Vagina (tissue), 2 donors: ENCODE measurements at places on chromosomes 1 and 21.

GRCh38 chr1:56543783-56544612 lies 35.4 kb downstream of the PLPP3 start:
- DNase-seq: no peak

GRCh38 chr1:112689196-112689841 lies 14.9 kb downstream of the MOV10 start:
- DNase-seq: no peak

DNA sequence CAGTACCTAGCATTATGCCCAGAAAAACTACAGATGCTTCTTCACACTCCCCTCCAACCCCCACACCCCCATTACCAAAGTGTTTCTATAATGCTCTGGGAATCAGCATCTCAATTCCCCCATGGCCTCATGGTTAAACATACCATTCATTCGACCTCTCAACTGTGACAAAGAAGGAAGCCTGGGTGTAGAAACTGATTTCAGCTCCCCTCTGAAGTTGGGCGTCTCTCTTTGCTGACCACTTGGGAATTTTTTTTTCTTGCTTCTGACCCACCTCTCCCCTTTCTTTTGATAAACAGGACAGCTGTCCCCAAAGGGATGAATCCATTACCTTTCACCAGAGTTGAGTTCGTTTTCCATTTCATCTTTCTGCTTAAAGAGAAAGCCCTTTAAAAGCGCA lies 116.4 kb upstream of the HOOK1 start:
- DNase-seq: no peak

DNA sequence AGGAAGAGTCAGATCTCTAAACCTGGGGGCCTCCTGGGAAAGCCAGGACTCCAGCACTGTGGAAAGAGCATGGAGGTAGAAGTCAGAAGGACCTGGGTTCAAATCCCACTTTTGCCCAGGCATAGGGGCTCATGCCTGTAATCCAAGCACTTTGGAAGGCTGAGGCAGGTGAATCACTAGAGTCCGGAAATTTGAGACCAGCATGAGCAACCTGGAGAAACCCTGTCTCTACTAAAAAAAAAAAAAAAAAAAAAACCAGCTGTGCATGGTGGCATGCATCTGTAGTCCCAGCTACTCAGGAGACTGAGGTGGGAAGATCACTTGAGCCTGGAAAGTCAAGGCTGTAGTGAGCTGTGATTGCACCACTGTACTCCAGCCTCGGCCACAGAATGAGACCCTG lies 31.8 kb downstream of the LDLRAP1 start:
- DNase-seq: no peak

DNA sequence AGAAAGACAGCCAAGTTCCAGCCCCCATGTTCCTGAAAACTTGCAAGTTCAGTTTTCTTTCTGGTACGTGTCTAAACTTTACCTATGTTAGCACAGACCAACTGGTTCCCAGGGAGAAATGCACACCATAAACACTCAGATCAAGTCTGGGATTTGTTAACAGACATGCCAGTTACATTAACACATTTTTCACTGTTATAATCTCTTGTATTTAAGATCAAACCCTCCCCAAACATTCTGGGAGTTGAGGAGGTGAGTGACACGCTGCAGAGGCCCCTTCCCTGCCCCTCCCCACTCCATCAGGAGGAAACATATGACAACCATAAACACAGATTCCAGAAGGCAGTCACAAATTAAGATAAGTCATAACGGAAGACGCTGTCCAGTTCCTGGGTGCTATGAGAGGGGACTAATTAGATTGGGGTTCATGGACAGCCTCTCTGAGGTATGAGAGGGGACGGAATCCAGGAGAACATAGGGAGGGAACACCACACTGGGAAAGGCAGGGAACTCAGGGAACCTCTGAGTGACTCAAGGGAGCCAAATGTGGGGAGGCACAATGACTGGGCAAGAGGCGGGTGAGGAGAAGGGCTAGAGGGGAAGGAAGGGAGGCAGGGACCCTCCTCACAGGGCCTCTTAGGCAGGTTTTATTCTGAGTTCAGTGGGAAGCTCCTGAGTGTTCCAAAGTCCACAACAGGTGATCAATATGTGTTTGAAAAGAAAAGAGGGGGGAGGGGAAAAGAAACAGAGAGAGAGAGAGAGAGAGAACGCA lies 25.0 kb downstream of the DUSP10 start:
- DNase-seq: no peak

DNA sequence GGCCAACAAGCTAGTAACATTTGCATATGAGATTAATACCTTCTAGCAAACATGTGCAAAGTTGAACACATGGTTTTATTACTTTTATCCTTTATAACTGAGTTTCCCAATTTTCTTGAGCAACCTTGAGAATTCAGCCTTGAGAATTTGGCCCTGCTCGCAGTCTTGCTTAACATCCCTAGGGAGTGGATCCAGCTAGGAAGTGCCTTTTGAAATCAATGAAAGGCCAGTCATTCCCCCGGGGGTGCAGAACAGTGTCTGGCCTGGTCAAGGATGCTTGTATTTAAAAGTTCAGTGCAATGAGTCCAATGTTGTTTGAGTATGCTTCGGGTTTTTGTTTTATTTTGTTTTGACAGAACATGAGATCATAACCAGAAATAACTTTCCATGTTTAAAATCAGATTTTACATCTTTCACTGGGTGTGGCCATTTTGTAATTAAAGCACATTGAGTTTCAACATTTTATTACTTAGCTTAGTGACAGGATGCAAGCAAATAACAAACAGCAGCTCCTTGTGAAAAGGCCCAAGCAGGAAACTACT lies 16.7 kb downstream of the PALMD start:
- DNase-seq: no peak

DNA sequence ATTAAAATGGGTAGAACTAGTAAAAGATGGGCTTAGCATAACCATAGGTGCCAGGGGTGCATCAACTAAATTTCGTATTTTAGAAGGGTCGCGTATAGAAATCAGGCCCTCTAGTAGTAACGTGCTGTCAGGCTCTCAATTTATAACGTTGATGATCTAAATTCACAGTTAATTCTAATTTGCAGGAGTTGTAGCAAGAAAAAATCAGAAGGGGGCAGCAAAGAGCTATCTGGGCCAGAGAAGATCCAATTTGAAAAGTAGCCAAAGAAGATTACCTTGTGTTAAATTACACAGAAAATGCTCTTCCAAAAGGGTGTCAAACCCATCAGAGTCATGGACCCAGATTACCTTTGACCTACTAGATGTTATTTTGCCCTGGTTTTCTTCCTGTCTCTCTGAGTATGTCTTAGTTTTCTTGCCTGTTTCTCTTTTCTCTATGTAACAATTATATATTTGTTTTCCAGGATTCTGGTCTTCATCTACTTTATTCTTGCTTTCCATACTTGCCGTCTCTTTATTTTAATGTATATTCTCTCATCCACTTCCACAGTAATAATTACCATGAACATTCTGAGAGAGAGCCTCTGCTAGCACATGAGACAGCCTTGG lies 1030.9 kb downstream of the AMY1C start:
- DNase-seq: no peak

- DNase-seq: no peak
These were observed 47.1 kb downstream of the SYT2 start for GRCh38 chr1:202663131-202663530.

- DNase-seq: no peak
These were observed 10.7 kb downstream of the MACF1 start for GRCh38 chr1:39214998-39215873.

GRCh38 chr1:84510668-84511067 lies 4.3 kb upstream of the GNG5 start:
- no peak for DNase-seq

DNA sequence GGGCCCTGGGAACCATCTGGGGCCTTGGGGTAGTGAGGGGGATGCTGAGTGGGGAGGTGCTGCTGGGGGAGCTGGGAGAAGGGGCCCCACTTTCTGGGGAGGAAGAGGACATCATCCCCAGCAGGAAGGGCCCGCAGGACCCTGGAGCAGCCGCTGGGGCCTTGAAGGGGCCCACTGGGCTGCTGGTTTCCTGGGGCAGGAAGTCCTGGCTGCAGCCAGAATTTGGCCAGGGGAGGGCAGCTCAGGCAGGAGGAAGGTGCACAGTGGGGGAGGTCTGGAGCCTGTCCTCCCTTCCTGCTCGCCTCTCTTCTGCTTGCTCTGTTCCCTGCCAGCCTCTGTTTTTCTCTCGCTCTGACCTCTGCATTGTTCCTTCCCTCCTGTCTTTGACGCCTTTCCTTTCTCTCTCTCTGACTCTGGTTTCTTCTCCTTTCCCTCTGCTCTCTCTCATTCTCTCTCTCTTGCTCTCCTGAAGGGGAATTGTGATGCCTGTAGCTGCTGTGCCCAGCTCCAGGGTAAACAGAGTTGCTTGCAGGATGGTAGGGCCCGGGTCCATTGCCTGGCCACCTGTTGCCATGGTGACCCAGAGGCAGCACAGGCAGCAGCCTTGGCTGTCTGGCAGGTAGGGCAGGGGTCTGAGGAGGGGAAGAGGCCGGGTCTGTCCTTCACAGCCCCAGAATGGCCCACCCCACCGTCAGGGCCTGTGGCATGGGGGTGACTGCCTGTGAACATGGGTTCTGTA lies 23.9 kb downstream of the ACOT11 start:
- no peak for DNase-seq

GRCh38 chr1:222454782-222455181 lies 93.1 kb downstream of the HHIPL2 start:
- DNase-seq: no peak

DNA sequence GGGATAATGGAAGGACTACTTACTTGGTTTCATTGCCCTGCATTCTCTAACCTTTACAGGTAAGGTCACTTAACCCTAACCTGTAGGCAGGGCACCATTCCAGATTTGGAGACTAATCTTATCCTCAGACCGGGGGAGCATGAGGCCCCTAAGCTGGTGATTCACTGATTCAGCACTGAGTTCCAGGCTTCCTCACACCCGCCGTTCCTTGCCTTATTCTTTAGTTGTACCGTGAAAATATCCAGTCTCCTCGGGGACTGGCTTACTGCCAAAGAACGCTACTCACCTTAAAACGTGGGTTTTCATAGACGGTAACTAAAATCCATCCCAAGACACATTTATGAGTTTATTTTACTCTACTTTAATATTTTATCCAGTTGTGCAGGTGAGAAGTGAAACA lies 44.3 kb upstream of the COL24A1 start:
- no peak for DNase-seq

DNA sequence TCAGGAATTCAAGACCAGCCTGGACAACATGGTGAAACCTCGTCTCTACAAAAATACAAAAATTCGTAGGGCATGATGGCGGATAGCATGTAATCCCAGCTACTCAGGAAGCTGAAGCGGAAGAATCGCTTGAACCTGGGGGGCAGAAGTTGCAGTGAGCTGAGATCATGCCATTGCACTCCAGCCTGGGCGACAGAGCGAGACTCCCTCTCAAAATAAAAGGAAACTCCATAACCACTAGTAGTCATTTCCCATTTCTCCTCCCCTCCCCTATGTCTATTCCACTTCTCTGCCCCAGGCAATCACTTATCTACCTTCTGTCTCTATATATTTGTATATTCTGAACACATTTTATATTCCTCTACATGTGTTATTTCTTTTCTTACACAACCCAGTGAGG lies 4.0 kb upstream of the CEP350 start:
- no peak for DNase-seq

- DNase-seq: no peak
These were observed 84.2 kb downstream of the SPSB1 start for GRCh38 chr1:9376886-9377333.
